Femur (tissue), 1 donor: ENCODE measurements at places on chromosomes 16 and 17.
A peak's percentile ranks its signal among the peaks of the same experiment; 100 is the strongest.

DNA sequence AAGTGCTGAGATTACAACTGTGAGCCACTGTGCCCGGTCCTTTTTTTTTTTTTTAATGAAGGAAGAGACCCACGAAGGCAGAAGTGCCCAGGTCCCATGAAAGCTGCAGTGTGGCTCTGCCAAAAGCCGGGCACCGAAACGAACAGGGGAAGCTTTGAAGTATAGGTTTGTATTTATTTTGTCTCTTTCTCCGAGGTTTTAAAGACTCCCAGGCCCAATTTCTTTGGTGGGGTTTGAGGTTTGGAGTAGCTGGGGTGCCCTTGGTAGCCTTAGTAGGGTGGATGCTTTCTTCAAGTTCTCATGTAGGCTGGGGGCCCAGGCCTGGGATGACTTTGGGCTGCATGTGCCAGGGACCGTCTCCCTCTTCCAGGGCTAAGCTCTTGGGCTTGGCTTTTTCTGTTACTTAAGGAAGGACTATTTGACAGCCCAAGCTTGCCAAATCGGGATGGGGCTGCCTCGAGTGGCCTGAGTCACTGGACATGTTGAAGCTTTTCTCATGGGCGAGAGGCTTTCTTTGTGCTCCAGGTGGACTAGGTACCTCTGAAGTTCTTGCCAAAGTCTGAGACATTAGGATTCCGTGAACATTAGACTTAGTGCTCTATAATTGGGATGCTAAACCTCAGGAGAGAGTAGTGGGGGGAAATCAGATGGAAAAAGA, 66.3 kb downstream of the WIPI1 start:
- DNase-seq = no peak

- DNase-seq = no peak
Observed at GRCh38 chr16:59887856-59888255, 1153.7 kb upstream of the GOT2 start.

GRCh38 chr16:381789-382717, at the start of gene PGAP6:
Gene PGAP6 (minus strand): TSS chr16:381978. CDS start chr16:381821, 157 bp downstream.
- DNase-seq = peak; percentile 74

- DNase-seq = no peak
Observed at GRCh38 chr17:57104461-57105175, 19.6 kb downstream of the AKAP1 start.
